ENCODE measurements at places on chromosomes 5 and 9.

DNA sequence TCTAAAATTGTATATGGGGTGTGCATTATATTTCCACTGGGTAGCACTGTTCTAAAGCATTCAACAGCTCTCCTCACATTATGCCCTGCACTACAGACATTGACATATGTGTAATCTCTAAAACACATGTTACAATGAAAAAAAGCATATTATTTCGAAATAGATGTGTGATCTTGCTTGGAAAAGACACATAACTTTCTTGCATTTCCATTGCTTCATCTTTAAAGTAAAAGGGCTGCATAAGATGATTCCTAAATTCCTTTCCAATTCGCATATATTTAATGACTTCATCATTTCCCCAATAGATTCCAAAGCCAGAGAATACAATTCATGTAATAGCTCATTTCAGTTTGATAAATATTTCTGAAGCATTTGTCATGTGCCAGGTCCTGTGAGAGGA is 566.9 kb downstream of the PDE4D start:
- DNase-seq, result no peak

- no peak for DNase-seq
Measured at GRCh38 chr5:140018096-140018481, 25.0 kb downstream of the NRG2 start.

DNA sequence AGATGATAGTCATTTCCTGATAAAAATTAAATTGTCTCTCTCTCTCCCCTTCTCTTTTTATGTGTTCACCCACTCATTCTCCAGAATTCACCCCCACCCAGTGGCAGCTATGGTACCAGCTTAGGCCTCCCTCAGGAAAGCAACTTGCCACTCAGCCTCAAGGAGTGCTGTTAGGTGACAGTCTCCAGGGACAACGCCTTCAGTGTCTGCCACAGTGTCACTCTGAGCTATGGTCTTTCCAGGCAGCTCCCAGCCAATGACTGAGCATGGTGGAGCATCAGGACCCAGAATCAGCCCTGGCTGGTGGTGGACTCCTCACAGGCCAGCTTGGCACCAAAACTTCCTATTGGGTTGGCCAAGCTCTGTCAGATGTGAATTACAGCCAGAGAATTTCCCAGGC is 140.9 kb upstream of the PIK3R1 start:
- DNase-seq, result no peak

DNA sequence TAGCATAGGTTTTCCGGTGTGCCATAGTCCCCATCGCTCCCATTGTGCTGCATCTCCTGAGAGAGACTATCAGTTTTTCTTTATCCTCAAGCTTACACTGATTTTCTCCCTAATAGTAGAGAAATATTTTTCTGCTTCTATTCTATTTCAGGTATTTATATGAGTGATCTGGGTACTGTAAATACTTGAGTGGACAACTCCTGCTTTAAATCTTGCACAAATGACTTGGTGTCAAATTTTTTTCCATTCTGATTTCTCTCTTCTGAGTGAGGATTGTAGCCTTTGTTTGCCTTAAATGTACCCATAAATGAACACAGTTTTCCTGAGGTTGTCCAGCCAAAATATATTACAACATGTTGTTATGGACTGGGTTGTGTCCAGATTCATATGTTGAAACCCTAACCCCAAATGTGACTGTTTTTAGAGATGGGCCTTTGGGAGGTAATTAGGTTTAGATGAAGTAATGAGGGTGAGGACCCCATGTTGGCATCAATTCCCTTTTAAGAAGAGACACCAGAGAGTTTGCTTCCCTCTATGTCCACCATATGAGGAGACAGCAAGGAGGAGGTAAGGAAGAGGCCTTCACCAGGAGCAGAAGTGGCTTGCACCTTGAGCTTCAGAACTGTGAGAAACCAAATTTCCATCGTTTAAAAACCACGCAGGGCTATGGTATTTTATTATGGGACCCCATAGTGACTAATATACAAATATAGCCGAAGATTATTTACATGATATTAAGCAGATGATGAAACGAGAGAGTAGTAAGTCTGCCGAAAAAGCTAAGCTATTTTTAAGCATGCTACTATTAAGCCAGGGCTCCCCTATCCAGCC is 336.4 kb upstream of the MPDZ start:
- no peak for DNase-seq

DNA sequence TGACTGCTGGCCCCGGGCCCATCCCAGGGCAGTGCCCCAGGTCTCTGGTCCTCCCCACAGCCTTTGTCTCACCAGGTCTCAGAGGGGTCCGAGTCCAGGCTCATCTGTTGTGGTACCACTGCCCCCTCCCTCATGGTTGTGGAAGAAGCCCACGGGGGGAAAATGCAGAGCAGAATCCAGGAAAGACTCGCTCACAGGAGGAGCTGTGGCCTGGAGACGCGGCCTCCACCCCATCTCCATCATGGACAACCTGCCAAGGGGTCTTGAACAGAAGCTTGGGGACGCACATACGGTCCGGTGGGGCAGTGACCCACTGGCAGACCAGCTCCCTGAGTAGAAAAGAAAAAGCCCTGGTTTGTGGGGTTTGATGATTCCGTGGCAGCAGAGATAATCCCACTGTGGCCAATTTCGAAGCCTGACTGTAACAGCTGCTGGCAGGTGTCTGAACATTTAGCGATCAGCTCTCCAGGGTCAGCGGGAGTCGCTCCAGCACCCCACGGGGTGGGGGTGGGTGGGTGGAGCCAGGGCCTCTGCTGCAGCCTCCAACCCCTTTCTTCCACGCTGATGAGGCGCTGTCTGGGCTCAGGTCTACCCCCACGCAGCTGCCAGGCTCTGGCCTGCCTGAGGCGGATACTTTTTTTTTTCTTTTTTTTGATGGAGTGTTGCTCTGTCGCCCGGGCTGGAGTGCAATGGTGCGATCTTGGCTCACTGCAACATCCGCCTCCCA is 1.9 kb upstream of the GRIN1 start:
- DNase-seq, result no peak

DNA sequence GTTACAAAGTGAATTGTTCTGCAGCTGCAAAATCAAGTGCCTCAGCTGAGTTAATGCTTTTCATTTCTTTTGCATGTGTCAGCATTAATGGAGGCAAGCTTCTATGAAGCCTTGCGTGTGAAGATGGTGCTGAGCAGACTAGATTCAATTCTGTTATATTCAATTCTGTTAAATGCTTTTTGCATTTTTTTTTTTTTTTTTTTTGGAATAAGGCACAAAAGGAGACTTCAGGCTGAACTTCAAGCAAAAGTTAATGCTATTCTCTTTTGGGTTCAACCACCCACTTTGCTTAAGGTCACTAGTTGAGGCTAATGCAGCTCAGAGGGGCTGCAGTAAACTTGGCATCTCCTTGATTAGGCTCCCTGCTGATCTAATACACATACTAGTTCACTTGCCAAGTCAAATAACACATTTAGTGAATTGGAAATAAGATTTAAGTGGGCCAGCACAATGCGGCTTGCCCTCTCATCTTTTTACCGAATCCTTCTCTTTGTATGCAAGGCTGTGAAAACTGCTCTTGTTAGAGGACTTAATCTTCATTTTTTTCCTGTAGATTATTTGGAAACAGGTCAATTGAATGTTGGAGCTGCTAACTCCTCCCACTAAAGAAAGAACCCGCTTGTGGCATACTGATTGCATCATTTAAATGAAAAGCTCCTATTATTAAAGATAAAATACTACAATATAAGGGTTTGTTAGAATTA is 1020.2 kb downstream of the NR2F1-AS1 start:
- DNase-seq, result no peak

GRCh38 chr9:115328677-115329076 is 210.7 kb upstream of the TNC start:
- DNase-seq, result no peak

DNA sequence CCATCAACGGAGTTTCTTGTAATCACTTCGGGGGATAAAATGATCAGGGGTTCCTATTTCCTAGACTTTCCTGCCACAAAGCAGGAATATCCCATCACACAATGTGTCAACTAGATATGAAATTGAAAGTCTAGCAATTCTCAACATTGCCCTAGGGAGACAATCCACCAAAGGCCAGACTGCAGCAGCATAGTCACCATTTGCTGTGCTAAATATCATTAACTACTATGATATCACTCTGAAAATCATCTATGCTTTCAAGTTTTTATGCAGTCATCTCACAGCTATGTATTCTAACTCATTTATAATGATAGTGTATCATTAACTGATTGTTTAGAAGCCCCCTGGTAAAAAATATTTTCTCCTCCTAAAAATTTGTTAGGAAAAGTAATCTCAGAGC is 342.6 kb upstream of the CDH6 start:
- no peak for DNase-seq

GRCh38 chr5:168917947-168918600 is 338.9 kb upstream of the PANK3 start:
- DNase-seq, result no peak

DNA sequence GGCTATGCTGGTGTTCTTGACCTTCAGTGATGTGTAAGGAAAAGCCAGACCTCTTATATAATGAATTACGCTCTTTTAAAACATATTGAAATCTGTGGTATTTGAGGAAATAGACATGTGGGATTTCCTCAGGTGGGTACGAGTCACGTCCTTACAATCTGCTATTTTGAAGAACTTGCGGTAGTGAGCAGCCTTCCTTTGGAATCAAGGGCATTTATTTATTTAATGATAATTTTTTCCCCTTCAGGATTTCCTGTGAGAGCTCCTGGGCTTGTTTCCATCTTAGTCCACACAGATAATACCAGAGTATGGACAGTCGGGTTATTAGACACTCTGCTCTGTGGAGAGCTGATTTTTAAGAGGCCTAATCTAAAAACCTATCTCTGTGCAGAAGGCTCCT is 167.9 kb downstream of the ARHGEF28 start:
- no peak for DNase-seq

GRCh38 chr9:131728546-131728910 is 11.3 kb downstream of the RAPGEF1 start:
- DNase-seq, result no peak

DNA sequence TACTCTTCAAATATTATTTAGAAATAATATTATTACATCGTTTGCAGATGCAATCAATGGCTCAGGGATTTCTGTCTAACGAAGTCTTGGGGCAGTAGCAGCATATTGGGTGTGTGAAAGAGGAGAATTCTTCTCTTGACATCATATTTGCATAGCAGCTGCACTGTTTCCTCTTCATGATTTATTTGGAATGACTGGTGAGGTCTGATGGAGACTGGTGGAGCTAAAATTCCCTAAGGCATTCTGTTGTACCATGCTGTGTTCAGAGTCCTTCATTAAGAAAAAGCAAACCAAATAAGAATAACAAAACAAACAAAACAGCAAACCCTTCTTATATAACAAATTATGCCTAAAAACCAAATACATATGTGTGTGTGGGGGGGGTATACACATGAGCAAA is 177.6 kb downstream of the DIRAS2 start:
- DNase-seq, result no peak

DNA sequence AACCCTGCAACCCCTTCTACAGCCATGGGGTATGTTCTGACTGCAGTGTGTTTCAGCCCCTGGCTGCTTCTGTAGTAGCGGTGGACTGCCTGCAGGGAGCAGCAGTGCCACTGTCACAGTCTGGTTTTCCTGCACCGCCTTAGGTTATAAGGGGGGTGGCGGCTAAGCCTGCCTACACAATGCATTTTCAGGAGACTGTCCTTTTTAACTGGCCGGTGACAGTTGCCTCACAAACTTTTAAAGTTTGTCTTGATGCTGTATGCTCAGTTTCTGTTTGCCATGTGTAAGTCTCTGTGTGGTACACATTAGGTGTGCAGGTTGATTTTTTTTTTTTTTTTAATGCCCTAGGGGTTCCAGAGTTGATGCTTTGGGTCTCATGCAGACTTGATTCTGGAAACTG is 53.0 kb downstream of the NUP214 start:
- peak; percentile 13 for DNase-seq

GRCh38 chr9:4494806-4495205 is 4.5 kb downstream of the SLC1A1 start:
- no peak for DNase-seq

DNA sequence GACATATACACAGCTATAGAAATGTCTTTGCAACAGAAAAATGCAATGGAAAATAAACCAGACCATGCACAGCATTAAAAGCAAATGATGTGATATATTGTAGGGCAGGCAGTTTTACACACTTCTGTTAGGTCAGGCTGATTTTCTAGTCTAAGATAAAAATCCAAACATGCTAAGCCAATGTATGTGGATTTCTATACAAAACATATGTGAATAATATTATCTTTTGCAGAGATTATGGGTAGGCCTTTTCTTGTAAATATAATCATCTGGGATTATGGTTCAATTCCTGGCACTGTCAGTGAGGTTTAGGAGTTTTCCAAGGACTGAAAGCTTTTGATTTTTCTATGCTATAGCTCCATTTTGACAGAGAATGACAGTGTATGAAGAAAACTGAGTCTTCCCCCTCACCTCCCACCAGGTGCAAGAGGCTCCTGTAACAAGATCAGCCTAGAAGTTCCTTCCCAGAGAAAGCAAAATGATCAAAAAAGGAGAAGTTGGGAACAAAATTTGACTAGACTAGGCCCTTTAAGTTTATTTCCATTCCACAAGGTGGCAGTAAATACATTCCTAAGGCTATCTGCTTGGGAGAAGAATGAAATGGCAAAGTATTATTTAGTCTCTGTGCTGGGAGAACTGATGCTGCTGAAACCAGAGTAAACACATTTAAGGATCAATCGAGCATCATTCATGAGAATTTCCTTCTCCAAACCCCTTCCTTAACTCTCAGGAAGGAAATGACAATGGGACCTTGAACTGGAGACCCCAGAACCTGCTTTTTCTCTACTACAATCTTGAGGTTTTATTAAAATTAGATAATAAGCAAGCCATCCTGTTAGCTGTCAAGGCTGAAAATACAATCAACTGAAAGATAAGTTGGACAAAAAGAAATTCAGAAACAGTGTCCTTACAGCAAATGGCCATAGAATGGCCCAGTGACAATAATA is 133.0 kb upstream of the TUT7 start:
- DNase-seq, result peak; percentile 27

DNA sequence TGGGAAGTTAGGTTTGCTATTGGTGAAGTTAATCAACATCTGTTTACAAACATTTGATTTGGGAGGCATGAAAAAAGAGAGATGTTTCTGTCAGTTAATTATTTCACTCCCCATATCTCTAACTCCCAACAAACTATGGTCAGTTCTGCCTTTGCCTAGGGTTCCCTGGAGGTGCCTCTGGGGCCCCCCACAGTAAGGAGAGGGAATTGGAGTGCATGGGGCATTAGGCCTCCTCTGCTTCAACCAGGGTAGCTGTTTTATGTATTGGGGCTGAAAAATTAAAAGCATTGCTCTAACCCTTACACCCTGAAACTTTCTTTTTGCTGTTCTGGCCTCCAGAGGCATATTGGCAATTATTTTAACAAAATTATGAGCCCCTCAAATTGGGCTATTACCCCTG is 32.3 kb downstream of the RUSC2 start:
- DNase-seq, result no peak

DNA sequence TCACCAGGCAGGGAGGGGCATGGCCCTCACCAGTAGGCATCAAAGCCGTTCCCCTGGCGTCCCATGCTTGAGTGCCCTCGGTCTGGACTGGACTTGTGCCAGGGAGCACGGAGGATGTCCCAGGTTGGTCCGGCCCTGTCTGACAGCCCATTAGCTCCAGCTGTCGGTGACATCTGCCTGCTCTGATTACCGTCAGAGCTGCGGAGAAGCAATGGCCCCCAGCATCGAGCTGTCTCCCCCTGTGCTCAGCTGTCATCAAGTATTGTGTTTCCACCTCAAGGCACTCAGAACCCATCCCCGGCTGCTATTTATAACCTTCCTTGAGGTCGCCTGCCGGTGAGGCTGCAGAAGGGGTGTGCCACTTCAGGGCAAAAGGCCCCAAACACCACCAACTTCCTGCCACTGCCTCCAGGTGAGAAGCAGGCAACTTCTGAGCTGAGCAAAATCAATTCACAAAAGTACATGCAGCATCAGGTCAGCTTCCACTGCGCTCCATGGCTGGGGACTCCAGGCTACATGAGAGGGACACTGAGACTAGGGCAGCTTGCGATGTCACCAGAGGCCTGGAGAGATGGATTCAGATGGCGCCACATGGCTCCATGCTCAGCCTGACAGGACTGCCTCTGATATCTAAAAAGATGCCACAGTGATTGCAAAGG is 142.7 kb downstream of the C5orf15 start:
- no peak for DNase-seq

All from LNCaP clone FGC (cell line).